ENCODE measurements at places on chromosomes 1 and 21. TPM values are rescaled to one million over a fixed set of nuclear protein-coding genes. Genes with fewer than 3 reads are reported as not detected.

AGT gene
- not detected for total RNA-seq

KCNC4 gene
- total RNA-seq, result 4.4 TPM

- no peak for DNase-seq
Observed at GRCh38 chr1:76291737-76292136, 217.2 kb downstream of the ST6GALNAC3 start.

- no peak for DNase-seq
Observed at GRCh38 chr1:54220004-54220811, 20.2 kb downstream of the MRPL37 start.

DNA sequence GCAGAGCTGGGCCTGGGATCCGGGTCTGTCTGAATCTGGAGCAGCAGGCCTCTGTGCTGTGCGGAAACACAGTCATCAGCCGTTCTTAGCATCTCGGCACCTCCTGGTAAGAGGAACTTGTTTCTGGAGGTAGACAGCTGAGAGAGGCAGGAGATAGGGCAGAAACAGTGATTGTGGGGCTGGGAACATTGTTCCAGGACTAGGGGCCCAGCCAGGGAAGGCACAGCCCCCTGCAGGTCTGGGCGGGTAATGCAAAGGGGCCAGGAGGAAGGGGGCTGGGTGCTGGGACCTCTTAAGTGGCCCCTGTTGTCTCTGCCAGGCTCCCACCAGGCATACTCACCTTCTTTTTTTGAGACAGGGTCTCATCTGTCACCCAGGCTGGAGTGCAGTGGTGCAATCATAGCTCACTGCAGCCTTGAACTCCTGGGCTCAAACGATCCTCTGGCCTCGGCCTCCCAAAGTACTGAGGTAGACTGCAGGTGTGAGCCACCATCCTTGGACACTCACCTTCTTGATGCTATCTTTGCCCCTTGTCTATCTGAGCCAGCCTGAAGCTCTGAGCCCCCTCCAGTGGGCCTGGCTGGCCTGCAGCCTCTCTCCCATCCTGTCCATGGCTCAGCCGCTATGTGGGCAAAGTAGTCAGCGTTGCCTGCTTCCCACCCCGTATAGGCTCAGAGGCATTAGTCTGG, 134.3 kb upstream of the ZBTB40 start:
- DNase-seq, result no peak

VAMP4 gene
- total RNA-seq, result 8.0 TPM

CYP4A11 gene
- total RNA-seq, result not detected

- no peak for DNase-seq
Observed at GRCh38 chr1:116704278-116704677, 36.7 kb upstream of the IGSF3 start.

- peak; percentile 48 for DNase-seq
Observed at GRCh38 chr1:151340870-151341754, 5.9 kb downstream of the RFX5 start.

NIBAN1 gene
- total RNA-seq, result 12.8 TPM

BARHL2 gene
- total RNA-seq, result not detected

DNA sequence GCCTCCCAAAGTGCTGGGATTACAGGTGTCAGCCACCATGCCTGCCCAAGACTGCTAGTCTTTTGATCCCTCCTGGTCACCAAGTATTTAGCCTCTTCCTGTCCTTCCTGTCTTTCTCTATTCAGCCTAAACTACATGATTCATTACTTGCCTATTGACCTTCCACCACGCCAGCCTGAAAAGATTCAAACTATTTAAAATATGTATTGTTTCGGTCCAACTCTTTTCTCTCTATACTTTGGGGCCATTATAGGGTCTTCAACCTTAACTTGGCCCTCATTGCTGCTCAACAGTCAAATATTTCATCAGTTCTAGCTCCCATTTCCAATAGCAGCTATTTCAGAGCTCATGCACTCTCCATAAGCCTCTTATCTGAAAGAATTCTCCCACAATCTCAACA, 153.0 kb downstream of the TNFSF18 start:
- no peak for DNase-seq

PLD5 gene
- 0.03 TPM for total RNA-seq

DNA sequence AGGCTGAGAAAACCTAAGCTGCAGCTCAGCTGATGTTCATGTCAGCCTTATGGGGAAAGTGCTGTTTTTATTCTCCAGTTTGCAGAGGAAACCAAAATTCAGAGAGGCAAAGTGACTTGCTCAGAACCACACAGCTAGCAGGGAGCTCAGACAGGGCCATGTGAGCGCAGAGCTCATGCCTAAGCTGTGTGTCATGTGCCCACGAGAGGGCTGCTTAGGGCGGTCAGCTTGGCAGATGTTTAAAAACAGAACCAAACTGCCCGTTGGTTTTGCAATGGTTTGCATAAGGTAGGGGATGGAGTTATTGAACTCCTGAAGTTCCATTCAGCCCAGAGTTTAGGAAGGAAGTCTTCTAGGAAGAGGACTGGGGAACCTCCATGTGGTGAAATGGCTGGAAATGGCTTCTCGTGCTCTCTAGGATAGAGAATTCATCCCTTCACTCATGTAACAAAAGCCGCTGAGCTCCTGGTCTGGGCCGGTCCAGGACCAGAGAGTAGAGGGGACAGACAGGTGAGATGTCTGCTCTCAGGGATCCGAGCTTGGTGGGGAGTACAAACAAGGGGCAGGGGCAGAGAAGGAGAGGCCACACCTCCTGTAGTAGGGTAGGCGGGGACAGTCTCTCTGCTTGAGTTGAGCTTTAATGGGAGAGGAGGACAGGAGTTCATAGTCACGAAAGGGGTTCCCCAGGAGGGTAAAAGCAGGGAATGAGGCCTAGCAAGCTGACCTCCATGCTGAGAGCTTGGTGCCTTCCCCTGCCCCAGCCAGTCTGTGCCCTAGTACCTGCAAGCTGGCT, 46.9 kb downstream of the ARHGEF10L start:
- peak; percentile 82 for DNase-seq

DNA sequence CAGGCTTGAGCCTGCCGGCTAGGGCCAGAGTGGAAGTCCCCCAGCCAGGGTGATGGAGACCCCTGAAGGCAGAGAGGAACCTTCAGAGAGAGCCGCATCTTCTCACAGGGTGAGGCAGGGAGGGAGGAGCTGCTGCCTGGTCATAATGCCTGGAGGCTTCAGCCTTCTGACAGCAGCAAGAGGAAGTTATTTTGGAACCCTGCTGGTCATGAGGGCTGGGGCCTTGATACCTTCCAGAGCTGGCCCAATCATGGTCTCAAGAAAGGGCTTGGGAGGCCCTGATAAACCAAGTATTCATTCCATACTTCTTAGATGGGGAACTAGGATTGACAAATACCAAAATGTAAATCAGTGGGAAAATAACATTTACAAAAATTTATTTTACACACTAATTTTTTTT, 26.6 kb upstream of the MPZL1 start:
- no peak for DNase-seq

LRRN2 gene
- total RNA-seq, result 3.4 TPM

Measured in MG63 (cell line).